ENCODE measurements at places on chromosomes 3 and 15.

GRCh38 chr3:178802259-178802658 is 266.0 kb downstream of the KCNMB2 start:
- DNase-seq = no peak

- DNase-seq = no peak
These were observed 59.0 kb downstream of the SCN5A start for GRCh38 chr3:38590521-38590920.

DNA sequence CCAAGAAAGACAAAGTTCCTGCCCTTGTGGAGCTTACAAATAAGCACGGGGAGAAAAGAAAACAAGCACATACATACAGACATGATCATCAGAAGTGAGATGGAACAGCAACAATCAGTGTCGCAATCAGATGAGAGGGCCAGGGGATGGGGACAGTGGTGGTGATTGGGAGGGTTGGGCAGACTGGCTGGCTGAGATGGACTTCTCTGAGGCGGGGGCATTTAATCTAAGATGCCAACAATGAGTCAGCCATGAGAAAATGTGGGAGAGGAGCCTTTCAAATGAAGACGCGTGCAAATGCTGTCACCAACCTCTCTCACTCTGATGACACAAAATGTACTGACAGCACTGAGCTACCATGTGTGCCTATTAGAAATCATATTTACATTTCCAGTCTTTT is 81.4 kb downstream of the NCEH1 start:
- no peak for DNase-seq

GRCh38 chr3:10672422-10672821 is 143.6 kb upstream of the SLC6A11 start:
- DNase-seq = no peak

- DNase-seq = no peak
These were observed 32.8 kb downstream of the POC1A start for GRCh38 chr3:52121464-52121805.

GRCh38 chr15:76575274-76575673 is 238.7 kb downstream of the ISL2 start:
- DNase-seq = no peak

DNA sequence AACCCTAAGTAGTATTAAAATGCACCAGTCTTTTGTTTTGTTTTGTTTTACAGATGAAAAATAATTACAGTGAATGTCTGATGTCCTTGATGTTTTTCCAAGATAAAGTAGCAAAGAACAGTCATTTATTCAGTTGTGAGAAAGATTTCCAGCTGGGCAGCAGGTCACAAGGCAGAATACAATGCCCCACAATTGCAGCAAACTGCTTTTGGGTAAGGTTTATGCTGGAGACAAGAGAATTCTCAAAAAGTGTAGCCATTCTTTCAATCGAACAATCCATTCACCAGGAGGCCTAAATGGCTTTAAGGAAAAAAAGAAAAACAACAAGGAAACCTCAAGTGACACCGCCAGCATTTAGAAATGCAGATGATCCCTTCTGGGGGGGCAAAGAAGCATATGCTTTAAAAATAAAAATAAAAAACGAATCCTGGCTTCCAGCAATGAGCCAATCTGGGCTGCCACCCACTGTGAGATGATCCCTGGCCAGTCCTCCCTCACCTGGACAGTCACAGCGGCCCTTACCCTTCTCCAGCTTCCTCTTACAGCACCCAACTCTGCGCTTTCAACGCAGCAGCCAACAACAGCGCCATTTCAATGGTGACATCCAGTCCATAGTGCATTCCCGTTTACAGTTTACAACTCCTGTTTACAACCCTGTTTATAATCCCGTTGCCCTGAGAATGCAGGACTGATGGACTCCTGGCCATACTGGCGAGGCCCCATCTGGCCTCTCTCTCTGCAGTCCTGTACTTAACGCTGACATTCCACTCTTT is 25.7 kb upstream of the WNT5A start:
- DNase-seq = no peak

DNA sequence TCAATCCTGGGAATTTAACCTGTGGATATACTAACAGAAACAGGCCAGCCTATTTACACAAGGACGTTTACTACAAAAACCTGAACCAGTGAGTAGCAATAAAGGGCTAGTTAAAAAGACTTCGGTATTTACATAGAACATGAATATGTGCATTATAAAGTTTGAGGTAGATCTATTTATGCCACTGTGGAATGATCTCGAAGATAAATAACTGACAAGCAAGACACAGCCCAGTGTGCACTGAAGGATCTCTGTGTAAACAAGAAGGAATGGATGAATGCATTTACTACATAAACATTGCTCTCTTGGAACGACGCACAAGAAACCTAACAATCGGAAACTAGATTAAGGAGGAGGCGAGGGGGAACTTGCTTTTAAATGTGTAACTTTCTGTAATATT is 132.0 kb upstream of the NSMCE3 start:
- DNase-seq = no peak

DNA sequence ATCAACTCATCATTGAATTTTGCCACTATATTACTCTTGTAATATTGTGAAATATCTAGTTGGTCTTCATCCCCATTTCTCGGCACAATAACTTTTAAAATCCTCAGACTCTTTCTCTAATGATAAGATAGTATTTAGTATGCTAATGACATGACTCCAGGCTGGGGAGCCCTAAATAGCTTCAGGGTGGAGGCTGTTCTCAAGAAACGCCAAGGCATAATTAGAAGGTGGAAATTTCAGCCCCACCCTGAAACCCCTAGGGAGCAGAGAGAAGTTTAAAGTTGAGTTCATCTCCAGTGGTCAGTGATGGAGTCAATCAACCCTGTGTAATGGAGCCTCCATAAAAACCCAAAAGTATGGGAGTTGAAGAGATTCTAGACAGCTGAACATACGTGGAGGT is 81.1 kb upstream of the SERPINI2 start:
- no peak for DNase-seq

DNA sequence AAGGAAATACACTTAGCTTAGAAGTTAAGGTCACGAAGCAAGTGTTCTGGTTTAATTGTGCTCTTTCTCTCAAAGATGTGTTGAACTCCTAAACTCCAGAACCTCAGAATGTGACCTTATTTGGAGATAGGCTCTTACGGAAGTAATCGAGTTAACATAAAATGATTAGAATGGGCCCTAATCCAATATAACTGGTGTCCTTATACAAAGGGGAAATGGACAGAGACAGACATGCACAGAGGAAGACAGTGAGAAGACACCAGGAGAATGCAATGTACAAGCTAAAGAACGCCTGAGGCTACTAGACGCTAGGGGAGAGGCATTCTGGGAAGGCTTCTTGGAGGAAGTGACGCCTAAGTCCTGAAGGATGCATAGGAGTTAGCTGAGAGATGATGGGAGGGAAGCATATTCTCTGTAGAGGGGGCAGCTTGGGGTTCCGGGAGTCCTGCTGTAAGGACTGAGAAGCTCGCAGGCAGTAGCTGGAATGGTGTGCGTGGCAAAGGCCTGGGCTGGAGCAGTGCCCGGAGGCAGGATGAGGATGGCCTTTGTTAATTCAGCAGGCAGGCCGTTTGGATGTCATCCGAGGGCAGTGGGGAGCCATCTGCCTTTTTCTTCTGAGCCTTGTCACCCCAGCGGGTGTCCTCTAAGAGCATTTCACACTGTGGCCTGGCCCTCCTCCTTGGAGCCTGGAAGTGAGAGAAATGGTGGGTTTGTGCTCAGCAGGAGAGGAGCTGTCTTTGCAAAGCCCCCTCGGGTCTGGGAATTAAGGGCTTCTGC is 513.4 kb downstream of the SHQ1 start:
- DNase-seq = peak; percentile 47
